ENCODE measurements at places on chromosomes 4 and X.

DNA sequence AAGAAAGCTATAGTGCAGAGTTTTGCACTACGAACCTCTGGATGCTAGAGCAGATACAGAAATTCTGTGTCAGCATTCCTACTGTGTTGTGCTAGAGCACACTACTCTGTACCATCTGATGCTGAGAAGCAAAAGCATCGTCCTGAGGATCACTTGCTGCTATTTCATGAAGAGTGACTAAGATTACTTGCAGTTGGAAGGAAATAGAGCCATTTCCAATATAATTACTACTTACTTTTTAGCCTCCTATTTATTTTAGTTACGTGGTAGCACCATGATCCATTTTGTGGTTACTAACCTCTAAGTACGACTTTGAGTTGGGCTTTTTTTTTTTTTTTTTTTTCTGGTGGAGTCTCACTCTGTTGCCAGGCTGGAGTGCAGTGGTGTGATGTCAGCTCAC lies 226.7 kb downstream of the PALLD start:
- no peak for DNase-seq
- peaks cover 26% of the 10 kb centered on the region for H3K36me3 ChIP-seq
- peaks cover 52% of the 10 kb centered on the region for H3K4me1 ChIP-seq
- H3K27me3 ChIP-seq = no peaks in the 10 kb centered on the region

GRCh38 chr4:1250527-1250812 lies 1.5 kb upstream of the CTBP1 start:
- H3K4me3 ChIP-seq = peak overlapping the region; percentile 42
- no peak overlapping the region for H3K27ac ChIP-seq
- peaks cover 13% of the 10 kb centered on the region for H3K4me1 ChIP-seq
- H3K27me3 ChIP-seq = peaks cover 2% of the 10 kb centered on the region

GRCh38 chr4:71635139-71635748 lies 148.6 kb downstream of the GC start:
- H3K36me3 ChIP-seq = no peaks in the 10 kb centered on the region
- no peak for DNase-seq
- no peak overlapping the region for H3K27ac ChIP-seq
- no peak overlapping the region for H3K4me3 ChIP-seq
- peaks cover 17% of the 10 kb centered on the region for H3K27me3 ChIP-seq

DNA sequence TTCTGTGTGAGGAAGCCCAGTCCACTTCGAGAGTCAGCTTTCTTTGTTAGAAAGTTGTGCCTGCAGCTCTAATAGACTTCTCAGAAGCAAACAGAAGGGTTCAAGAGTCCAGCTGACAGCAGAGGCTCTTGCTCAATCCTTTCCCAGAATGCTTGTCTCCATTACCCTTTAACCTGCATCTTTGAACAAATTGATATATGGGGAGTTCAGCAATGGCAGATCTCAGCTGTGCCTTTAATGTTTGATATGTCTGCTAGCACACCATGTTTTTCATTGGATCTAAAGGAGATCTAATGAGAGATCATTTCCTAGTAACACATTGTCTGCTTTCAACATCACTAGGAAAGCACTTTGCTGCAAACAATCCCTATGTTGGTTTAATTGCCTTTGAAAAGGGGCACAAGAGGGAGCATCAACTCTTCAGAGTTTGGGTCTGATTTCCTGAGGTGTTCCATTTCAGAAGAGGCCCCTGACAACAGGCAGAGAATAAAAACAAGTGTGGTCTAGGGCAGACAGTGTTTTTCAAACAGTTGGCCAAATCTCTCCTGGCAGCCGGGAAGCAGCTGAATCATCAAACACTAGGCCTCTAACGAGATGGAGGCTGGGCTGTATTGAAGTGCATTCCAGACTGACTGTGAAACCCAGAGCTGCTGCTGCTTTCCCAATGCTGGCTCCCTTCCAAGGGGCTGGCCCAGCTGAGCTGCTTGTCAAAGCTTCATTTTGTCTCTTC lies 55.5 kb downstream of the LUZP4 start:
- no peaks in the 10 kb centered on the region for H3K27me3 ChIP-seq
- H3K4me3 ChIP-seq = peak overlapping the region; percentile 41
- H3K36me3 ChIP-seq = no peaks in the 10 kb centered on the region
- peak; percentile 94 for DNase-seq
- peaks cover 24% of the 10 kb centered on the region for H3K4me1 ChIP-seq
- peak overlapping the region; percentile 92 for H3K27ac ChIP-seq

- H3K4me1 ChIP-seq = no peaks in the 10 kb centered on the region
- H3K27me3 ChIP-seq = no peaks in the 10 kb centered on the region
- H3K4me3 ChIP-seq = no peak overlapping the region
- H3K36me3 ChIP-seq = no peaks in the 10 kb centered on the region
- H3K27ac ChIP-seq = no peak overlapping the region
- no peak for DNase-seq
These were observed 266.7 kb upstream of the CLNK start for GRCh38 chr4:10951306-10951705.

DNA sequence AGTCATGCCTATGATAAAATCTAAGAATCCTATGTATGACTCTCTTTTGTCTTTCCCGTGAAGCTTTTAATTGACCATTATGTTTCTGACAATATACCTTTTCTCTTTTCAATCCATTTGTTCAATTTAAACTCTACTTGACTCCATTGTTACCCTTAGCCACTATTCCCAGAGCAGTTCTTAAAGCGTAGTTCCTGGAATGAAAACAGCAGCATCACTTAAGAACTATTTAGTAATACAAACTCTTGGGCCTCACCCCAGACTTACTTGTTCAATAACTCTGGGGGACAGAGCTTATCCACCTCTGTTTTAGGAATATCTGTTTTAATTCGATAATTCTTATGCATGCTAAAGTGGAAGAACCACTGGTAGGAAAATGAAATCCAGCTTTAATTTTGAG lies 358.4 kb downstream of the PRR32 start:
- DNase-seq = no peak
- H3K27ac ChIP-seq = no peak overlapping the region
- no peaks in the 10 kb centered on the region for H3K36me3 ChIP-seq
- no peaks in the 10 kb centered on the region for H3K27me3 ChIP-seq
- H3K4me3 ChIP-seq = no peak overlapping the region

- H3K4me1 ChIP-seq = peaks cover 15% of the 10 kb centered on the region
- H3K27ac ChIP-seq = no peak overlapping the region
- H3K27me3 ChIP-seq = peaks cover 3% of the 10 kb centered on the region
- no peak for DNase-seq
- H3K36me3 ChIP-seq = no peaks in the 10 kb centered on the region
These were observed 13.8 kb upstream of the ZNF674 start for GRCh38 chrX:46559062-46559461.

DNA sequence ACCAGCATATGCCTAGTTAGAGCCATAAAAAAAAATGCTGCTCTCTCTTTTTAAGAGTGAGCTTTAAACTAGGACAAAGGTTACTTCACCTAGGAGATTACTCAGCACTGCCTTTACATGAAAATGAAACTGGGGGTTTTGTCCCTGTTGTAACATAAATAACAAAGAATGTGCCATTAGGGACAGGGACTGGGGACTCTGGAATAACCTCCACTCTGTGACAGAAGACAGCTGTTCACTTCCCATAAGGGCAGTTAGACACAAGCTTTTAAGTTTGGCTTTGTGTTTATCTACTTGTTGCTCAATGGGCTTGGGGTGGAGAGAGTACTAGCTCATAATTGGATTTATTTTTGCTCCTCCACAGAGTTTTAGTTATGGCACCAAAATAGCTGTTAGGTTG lies 11.9 kb downstream of the ENPEP start:
- no peak overlapping the region for H3K27ac ChIP-seq
- no peak overlapping the region for H3K4me3 ChIP-seq
- no peak for DNase-seq
- H3K4me1 ChIP-seq = peaks cover 44% of the 10 kb centered on the region

- H3K36me3 ChIP-seq = peaks cover 31% of the 10 kb centered on the region
- no peaks in the 10 kb centered on the region for H3K4me1 ChIP-seq
- DNase-seq = no peak
- no peak overlapping the region for H3K27ac ChIP-seq
These were observed 16.2 kb downstream of the NELFA start for GRCh38 chr4:1992468-1993168.

Measured in HFFc6 (cell line).